ENCODE measurements at places on chromosomes 1 and 21. TPM values are rescaled to one million over a fixed set of nuclear protein-coding genes. Genes with fewer than 3 reads are reported as not detected.

Gene ATP5IF1
- 182 TPM for total RNA-seq

Gene CDA
- 1.3 TPM for total RNA-seq

Gene SMCP
- total RNA-seq = not detected

Gene MASP2
- not detected for total RNA-seq

- DNase-seq = no peak
These were observed 943 bp upstream of the KIAA0040 start for GRCh38 chr1:175193527-175193910.

GRCh38 chr1:20172033-20172590 is 13.8 kb upstream of the UBXN10 start:
- no peak for DNase-seq

- DNase-seq = no peak
These were observed 132.7 kb upstream of the SERTAD4 start for GRCh38 chr1:210099921-210100320.

DNA sequence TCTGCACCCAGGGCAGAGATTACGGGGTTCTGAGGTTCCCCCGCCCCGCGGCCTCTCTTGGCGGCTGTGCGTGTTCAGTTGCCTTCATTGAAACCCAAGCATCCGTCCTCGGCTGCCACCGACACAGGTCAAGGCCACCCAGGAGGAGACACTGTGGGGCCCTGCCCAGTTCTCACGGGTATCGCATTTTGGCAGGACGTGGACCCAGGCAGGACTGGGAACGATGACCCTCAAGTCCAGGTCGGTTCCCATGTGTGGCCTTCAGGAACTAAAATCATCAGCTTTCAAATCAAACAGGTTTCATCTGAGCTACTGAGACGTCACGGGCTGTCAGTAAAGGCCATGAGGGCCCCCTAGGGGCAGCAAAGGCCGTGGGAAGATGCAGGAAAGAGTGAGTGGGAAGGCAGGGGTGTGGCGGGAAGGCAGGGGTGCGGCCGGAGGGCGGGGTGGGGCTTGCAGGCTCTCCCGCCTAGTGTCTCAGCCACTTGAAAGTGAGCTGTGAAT is 7.0 kb upstream of the C1orf174 start:
- peak; percentile 82 for DNase-seq

DNA sequence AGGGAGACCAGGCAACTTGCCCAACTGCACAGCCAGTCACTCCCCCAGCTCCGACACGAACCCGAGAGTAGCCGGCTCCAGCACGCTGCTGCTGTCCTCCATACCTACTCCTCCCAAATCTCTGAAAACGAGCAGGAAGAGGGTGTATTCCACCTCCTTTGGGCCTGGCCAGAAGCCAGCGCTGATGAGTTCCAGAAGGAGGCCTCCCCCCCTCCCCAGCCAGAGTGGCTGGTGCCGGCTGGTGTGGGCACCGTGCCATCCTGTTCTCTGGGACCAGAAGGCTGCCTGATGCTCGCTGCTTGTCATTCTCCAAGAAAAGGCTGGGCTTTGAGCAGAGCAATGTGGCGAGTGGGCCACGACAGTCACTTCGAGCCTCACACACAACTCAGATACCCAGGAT is 22.2 kb downstream of the KCNN3 start:
- peak; percentile 38 for DNase-seq

GRCh38 chr1:22772014-22772413 is 61.4 kb downstream of the EPHB2 start:
- no peak for DNase-seq

DNA sequence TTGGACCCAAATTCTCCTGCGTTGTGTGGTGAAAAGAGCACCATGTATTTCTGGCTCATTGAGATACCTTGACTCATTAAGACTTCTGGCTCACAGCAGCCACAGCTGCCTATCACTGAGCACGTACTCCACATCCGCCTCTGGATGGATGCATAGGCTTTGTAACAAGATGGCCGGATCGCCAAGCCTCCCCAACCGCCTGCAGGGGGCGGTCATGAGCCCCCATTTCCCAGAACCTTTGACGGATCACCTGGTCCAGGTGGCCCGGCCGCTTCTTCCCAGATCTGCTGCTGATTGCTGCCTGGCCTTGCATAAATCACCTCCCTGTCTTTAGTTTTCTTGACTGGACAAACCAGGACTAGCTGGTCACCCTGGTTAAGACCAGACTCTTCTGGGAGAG is 156.5 kb upstream of the KLHDC7A start:
- DNase-seq = peak; percentile 86

DNA sequence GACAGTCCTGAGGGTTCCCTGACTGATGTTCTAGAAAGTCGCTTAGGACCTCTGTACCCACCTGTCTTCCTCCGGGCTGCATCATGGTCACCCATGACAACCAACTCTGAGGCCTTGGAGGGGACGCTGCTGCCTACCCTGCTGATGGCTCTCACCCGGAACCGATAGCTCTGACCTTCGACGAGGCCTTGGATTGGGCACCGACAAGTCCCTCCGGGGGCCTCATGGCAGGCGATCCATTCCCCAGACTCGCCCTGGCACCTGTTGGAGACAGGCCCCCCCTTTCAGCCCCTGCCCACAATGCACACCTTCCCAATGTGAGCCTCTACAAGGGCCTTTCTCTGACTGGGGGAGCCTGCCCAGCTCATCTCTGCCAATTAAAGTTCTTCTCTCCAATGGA is 21.2 kb downstream of the MYOM3 start:
- no peak for DNase-seq

DNA sequence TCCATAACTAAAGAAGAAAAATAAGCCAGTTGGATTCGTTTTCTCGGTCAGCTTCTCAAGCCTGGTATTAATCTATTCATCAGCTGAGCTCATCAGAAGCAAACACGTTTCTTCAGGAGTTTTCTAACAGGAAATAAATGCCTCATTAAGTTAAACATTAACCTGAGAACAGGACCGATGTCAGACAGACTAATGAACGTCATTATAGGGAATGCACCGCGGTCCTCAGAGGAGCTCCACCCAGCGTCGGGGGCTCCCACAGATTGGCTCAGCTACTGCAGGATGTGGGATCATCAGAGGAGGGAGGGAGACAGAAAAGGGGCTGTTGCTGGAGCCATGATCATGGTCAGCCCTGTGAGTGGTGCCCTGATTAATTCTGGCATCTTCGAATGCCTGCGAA is 615.4 kb downstream of the PTPRU start:
- no peak for DNase-seq

DNA sequence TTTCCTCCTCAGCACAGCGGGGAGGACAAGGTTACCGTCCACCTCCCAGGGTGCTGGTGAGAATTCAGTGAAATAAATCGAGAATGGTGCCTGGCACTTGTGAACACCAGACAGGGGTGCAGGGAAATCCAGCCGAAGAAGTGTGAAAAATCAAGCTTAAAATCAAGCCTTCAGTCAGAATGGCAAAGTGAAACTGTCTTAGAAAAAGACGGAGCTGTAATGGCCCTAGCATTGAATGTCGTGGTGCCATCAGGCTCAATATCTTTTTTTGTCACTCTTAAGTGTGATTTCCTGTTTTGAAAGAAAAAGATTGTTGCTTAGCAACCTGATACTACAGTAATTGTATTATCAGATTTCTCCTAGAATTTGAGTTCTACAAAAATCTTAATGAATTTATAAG is 22.1 kb downstream of the EDARADD start:
- DNase-seq = no peak

DNA sequence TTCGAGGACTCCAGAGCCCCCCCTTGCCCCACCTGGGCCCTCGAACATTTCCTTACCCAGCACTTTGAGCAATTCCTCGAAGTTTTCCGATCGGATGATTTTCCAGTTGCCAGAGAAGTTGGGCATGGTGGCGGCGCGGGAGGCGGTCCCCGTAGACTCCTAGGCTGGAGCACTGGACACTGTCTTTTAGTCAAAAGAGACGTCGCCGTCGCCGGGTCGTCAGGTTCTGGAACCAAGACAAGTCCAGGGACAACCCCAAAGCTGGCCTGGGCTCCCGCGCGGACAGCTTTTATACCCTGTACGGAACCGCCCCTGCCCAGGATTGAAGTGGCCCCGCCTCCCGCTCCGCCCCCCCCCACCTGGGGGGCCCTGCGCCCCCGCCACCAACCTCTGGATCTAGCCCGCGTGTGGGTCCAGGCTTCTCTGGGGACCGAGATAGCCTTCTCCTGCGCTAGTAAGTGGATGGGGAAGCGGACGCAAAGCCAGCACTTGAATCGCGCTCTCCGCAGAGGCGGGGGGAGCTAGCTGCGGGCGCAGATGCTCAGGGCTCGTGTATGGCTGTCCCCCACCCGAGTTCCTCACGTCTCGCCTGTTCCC is at the start of gene CRABP2:
Gene CRABP2 (minus strand): TSS at position 263 of the 597 bp plus-strand sequence. CDS start 137 bp downstream, at position 126.
- no peak for DNase-seq

GRCh38 chr1:8166406-8166805 is 140.3 kb upstream of the ERRFI1 start:
- DNase-seq = peak; percentile 58

DNA sequence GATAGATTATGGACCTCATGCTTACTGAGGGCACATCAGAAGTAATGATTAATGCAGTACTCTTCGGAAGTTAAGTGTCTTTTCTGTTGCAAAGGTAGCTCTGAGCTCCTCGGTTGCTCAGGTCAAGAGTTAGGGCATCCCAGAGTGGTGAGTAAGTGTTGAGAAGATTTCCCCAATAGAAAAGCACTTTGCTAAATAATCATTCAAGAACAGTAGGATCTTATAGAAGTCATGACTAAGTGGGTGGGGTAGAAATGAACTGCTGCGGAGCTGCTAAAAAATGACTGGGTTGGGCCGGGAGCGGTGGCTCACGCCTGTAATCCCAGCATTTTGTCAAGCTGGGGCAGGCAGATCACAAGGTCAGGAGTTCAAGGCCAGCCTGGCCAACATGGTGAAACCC is 648.6 kb upstream of the CAMK1G start:
- no peak for DNase-seq

GRCh38 chr1:47436979-47437446 is 831 bp upstream of the FOXD2 start:
- DNase-seq = no peak

- peak; percentile 66 for DNase-seq
These were observed 77.6 kb upstream of the DNAH14 start for GRCh38 chr1:224851848-224852261.

- peak; percentile 63 for DNase-seq
These were observed 719 bp downstream of the EYA3 start for GRCh38 chr1:28087614-28088167.

- no peak for DNase-seq
These were observed 31.7 kb downstream of the TRIM11 start for GRCh38 chr1:228374711-228375577.

DNA sequence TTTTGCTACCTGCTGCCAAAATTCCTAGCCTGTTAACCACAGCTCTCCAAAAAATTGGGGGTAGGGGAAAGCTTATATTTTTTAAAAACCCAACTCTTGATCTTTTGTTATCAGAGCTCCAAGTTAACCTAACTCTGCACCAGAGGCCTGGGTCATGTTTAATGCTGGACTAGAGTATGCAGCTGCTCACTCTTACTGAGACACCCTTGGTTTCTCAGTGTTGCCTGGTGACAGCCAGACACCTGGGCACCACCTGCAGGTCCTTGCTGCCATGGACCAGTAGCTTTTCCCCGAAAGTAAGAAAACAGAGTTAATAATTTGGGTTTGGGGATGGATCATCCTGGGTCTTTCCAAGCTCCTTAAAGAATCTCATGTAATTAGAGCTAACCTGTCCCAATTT is 30.1 kb downstream of the KCNJ6 start:
- DNase-seq = no peak

DNA sequence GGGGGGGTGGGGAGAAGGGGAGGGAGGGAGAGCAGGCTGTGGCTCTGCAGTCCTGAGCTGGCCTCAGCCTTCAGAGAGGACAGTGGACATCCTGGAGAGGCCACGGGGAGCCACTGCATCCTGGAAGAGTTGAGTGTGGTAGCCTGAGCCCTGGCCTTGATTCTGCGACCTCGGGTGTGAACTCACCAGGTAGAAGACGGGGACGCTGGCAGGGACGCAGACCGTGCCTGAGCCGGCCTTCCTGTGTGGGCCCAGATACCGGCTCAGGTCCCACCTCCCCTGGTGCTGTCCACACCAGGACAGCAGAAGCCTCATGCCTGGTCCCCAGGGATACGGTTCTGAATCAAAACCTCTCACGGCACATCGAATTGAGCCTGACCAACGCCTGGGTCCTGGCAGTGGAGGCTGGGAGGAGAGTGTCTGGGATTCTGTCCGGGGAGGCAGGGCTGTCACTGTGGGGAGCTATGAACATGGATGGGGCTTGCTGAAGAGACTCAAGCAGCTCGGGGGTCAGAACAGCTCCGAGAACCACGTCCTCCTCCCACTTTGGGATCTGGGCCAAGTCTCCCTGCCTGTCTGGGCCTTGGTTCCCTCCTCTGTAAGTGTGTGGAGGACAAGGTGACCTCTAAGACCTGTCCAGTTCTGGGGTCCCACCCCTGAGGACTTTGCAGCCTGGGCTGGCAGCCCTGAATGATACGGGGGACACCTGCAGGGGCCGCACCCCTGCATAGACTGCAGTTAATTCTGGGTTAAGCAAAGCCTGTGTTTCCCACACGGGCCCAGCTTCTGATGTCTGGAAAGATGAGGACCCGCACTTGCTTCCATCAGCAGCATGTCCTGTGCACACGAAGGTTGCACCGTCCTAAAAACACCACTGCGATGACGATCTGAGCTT is 30.4 kb downstream of the RRP1 start:
- DNase-seq = no peak

DNA sequence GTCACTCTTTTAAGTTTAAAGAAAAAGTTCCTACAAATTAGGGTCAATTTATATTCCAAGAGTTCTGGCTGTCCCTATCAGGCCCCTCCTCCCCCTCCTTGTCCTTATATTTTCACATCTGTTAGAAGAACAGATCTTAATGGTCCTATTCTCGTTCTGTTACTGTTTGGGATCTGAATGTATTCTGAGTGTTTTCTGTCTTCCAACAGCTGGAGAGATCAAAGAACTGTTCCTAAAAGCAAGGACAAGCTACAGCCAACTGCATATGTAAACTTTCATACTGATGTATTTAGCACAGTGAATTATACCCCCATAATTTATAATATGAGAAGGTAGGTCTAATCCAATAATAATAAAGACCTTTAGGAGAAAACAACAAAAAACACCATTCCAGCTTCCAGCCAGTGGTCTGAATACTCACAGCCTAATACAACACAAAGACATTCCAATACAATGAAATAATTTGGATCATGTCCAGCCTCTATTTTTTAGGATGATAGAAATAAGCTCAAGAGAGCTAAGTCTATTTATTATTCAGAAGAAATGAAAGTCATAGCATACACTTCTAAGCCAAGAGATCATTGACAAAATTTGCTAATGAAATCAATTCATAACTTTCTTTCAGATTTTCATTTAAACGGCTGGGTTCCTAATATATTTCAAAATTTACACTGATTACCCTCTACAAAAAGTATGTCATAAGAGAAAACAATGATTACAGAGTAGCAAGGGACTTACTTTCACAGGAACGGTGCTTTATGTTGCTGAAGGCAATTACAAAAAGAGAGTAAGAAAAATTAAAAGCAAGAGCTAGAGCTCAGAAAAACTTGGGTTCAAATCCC is 25.3 kb downstream of the WLS start:
- DNase-seq = no peak

DNA sequence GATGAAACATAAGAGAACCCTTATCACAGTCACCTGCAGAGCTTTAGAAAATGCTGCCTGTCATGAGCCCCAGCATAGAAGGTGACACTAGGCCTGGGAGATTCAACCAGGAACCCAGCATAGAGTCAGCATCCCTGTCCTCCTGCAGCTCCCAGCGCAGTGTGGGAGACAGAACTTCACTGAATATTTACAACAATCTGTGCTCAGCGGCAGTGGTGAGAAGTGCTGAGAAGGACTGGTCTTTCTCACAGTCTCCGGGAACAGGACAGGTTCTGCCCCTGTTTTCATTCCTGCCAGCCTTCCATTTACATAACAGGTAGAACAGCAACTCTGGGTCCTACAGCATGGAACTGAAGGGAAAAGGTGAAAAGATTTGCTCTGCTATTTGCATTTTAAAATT is 83.5 kb upstream of the GADD45A start:
- peak; percentile 71 for DNase-seq

- DNase-seq = peak; percentile 49
These were observed 54.0 kb downstream of the RUNX3 start for GRCh38 chr1:24875991-24876506.
